ENCODE measurements at places on chromosomes 2 and 18.
A peak's percentile ranks its signal among the peaks of the same experiment; 100 is the strongest.

DNA sequence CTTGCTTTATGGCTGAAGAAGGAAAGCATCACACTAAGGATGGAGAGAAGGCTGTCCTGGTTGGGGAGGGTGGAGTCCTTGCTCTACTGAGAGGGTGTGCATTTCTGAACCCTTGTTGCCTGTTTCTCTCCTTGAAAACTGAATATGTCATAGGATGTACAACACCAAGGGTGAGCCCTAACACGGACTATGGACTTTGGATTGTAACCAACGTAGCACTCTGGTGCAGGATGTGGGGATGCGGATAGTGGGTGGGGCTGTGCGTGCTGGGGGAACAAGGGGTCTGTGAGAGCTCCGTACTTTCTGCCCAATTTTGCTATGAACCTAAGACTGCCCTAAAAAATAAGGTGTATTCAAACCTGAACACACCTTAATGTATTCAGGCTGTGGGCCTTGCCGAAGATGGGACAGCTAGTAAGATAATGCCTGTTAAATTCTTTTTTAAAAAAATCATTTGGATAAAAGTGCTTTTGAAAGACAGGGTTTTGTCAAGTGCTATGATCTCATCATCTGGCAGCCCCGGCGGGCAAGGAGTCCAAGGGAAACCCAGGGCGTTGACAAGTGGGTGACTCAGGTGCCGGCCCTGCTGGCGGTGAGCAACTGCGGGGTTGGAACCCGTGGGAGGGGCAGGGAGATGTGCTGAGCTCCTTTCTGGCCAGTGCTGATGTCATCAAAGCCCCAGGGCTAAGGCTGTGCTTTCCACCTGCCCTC, 54.0 kb downstream of the GATA6 start:
- H3K27ac ChIP-seq, result no peak overlapping the region
- no peak overlapping the region for H3K4me3 ChIP-seq
- peak; percentile 59 for DNase-seq
- H3K27me3 ChIP-seq, result no peaks in the 10 kb centered on the region
- no peaks in the 10 kb centered on the region for H3K36me3 ChIP-seq

- H3K27ac ChIP-seq, result no peak overlapping the region
- H3K36me3 ChIP-seq, result no peaks in the 10 kb centered on the region
- no peak for DNase-seq
- H3K4me3 ChIP-seq, result no peak overlapping the region
- no peaks in the 10 kb centered on the region for H3K4me1 ChIP-seq
Observed at GRCh38 chr18:49072940-49073339, 122.2 kb upstream of the SMAD7 start.

- no peak overlapping the region for H3K4me3 ChIP-seq
- H3K36me3 ChIP-seq, result no peaks in the 10 kb centered on the region
- no peak for DNase-seq
- no peaks in the 10 kb centered on the region for H3K4me1 ChIP-seq
Observed at GRCh38 chr2:69225933-69226332, 161.1 kb downstream of the GFPT1 start.

DNA sequence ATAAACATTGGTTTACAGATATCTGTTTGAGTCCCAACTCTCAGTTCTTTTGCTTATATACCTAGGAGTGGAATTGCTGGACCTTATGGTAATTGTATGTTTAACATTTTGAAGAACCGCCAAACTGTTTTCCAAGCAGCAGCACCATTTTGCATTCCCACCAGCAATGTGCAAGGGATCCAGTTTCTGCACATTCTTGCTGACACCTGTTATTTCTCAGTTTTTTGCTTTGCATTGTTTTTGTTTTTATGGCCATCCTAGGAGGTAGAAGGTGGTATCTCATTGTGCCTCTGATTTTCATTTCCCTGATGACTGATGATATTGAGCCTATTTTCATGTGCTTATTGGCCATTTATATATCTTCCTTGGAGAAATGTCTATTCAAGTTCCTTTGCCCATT, 71.2 kb downstream of the MCFD2 start:
- DNase-seq, result no peak
- no peaks in the 10 kb centered on the region for H3K36me3 ChIP-seq
- H3K4me3 ChIP-seq, result no peak overlapping the region
- H3K27ac ChIP-seq, result no peak overlapping the region
- H3K4me1 ChIP-seq, result peaks cover 7% of the 10 kb centered on the region

- no peak for DNase-seq
- no peaks in the 10 kb centered on the region for H3K27me3 ChIP-seq
- H3K4me3 ChIP-seq, result no peak overlapping the region
- no peak overlapping the region for H3K27ac ChIP-seq
- H3K36me3 ChIP-seq, result no peaks in the 10 kb centered on the region
Observed at GRCh38 chr2:58856100-58856499, 615.0 kb upstream of the FANCL start.

DNA sequence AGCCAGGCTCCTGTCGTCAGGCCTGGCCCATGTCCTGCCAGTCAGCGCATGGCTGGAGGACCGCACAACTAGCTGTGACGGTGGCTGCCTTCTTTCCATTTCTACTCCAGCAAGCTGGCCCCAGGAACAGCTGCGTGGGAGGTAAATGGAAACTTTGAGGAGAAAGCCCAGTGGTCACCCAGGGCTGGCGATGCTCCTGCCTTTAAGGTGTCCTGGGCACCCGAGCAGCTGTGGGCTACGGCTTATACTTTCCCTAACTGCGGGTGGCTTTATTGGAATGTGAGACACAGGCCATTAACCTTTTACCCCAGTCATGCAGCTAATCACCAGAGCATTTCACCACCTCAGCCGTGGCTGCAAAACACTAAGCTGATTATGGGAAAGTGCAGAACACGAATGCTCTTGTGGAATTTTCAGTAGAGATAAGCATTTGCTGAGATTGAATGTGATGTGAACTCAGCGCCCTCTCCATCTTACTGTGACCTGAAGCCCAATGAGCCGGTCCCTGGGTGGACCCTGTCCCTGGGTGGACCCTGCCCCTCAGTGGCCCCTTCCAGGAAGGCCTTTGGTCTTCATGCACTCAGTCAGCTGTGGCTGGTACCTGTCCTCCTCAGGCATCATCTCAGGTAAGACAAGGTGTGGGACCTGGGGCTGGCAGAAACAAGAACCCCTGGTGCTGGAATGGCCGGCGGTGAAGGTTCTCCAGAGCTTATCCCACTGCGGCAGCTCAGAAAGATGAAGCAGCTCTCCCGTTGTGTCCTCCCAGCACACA, 275.4 kb upstream of the HS6ST1 start:
- H3K4me3 ChIP-seq, result no peak overlapping the region
- no peaks in the 10 kb centered on the region for H3K27me3 ChIP-seq
- H3K36me3 ChIP-seq, result no peaks in the 10 kb centered on the region
- H3K27ac ChIP-seq, result no peak overlapping the region
- DNase-seq, result no peak
- H3K4me1 ChIP-seq, result no peaks in the 10 kb centered on the region

GRCh38 chr2:10793816-10794215, 18.8 kb downstream of the PDIA6 start:
- H3K4me1 ChIP-seq, result no peaks in the 10 kb centered on the region
- H3K36me3 ChIP-seq, result no peaks in the 10 kb centered on the region
- no peak for DNase-seq
- no peaks in the 10 kb centered on the region for H3K27me3 ChIP-seq
- H3K4me3 ChIP-seq, result no peak overlapping the region

GRCh38 chr18:77015771-77016710, 116.5 kb downstream of the MBP start:
- H3K4me3 ChIP-seq, result no peak overlapping the region
- H3K4me1 ChIP-seq, result no peaks in the 10 kb centered on the region
- H3K27ac ChIP-seq, result no peak overlapping the region
- DNase-seq, result no peak

DNA sequence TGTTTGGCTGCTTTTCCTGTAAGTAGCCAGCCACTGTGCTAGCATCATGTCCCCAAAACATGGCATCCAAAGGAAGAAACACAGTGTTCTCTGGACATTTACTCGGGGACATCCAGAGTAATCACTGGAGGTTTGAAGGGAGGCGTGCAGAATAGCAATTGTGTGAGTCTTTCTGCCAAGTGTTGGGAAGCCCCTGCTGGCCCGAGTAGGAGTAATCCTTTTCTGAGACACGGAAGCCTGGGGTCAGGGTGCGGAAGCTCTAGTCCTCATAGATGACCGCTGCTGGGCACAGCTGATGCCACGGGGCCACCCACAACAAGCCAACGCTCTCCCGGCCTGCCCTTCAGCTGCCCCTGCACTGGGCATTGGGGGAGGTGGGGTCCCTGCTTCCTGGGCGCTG, 24.8 kb upstream of the HDAC4 start:
- no peaks in the 10 kb centered on the region for H3K27me3 ChIP-seq
- H3K4me3 ChIP-seq, result no peak overlapping the region
- no peaks in the 10 kb centered on the region for H3K4me1 ChIP-seq
- no peak overlapping the region for H3K27ac ChIP-seq

Measured in prostate gland (tissue), 2 donors.